Daoy (cell line): ENCODE measurements at places on chromosomes 12 and 14.

DNA sequence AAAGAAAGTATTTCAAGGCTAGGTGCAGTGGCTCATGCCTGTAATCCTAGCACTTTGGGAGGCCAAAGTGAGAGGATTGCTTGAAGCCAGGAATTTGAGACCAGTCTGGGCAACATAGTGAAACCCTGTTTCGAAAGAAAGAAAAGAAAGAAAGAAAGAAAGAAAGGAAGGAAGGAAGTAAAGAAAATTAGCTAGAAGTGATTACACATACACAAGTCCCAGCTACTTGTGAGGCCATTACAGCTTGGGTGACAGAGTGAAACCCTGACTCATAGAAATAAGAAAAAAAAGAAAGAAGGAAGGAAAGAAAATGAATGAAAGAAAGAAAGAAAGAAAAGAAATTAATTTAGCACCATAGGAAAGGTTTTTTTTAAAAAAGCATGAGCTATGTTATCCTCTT, 33.3 kb upstream of the PPP1CC start:
- DNase-seq, result no peak

DNA sequence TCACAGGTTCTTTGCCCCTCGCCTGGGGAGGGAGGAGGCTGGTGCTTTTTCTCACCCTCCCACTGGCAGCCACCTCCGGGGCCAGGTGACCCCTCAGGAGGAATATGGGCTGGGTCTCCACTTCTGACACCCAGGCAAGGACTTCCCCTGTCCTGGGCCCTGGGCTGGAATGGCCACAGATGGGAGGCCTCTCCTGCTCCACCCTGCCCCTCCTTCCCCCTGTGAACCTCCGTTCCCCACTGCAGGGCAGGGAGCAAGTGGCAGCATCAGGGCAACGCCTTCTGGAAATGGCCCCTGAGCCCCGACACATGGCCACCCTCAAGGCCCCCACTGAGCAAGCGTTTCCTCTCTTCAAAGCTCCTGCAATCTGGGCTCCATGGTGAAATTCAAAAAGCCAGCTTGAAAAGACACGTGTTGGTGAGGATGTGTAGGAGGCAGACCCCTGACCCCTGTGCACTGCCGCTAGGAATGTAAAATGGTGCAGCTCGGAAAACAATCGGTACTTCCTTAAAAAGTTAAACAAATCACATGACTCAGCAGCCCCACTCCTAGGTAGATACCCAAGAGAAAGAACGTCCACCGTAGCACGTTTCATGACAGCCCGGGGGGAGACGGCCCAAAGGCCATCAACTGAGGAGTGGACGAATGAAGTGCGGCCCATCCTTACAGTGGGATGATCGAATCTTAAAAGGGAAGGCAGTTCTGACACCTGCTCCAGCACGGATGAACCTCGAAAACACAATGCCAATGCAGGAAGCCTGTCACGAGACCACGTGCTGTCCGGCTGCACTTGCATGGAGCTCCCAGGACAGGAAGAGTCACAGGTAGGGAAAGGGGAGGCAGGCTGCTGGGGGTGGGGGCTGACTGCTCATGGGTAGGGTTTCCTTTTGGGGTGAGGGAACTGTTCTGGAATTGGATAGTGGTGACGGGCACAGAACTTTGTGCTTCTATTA, 11.5 kb downstream of the XRCC3 start:
- DNase-seq, result no peak

GRCh38 chr12:56958422-56958821, 1.0 kb upstream of the RDH16 start:
- no peak for DNase-seq

DNA sequence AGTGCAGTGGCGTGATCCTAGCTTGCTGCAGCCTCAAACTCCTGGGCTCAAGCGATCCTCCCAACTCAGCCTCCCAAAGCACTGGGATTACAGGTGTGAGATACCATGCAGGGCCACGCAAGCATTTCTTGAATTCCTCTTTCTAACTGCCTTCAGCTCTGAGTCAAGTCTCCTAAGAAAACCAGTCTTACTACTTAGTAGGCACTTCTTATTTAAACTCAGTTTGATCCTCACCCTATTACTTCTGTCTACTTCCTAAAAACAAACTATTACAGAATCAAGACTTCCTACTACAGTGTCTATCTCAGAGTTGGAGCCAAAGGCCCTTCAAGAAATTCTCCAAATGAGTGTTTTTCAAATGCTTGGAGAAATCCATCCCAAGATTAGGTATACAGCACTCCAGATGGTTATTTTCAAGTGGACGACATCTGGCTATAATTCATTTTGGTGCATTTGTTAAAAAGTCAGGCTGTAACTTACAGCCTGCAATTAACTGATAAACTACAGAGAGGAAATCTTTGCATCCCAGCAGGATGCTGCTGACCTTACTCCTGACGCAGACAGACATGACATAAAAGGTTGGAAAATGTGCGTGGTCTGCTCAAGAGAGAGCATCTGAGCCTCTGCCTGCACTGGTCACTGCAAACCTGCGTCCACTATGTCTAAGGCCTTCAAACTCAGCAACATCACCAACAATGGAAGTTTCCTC, 34.7 kb downstream of the SSH1 start:
- no peak for DNase-seq

GRCh38 chr12:8088574-8088973, 6.5 kb downstream of the NECAP1 start:
- no peak for DNase-seq

DNA sequence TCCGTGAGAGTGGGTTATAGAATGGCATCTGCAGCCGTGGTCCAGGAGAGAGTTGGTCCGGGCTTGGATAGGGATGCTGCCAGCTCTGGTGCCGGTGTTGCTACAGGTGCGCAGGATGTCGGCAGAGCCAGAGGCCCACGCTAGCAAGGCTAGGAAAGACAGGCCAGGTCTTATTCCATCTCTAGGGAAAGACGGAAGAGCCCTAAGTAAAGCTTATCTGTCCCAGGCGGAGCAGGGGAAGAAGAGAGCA, 485 bp upstream of the PSME1 start:
- no peak for DNase-seq

GRCh38 chr14:49774106-49774505, 6.2 kb downstream of the KLHDC2 start:
- no peak for DNase-seq

- peak; percentile 73 for DNase-seq
Measured at GRCh38 chr14:74018174-74018585, 908 bp downstream of the ENTPD5 start.

DNA sequence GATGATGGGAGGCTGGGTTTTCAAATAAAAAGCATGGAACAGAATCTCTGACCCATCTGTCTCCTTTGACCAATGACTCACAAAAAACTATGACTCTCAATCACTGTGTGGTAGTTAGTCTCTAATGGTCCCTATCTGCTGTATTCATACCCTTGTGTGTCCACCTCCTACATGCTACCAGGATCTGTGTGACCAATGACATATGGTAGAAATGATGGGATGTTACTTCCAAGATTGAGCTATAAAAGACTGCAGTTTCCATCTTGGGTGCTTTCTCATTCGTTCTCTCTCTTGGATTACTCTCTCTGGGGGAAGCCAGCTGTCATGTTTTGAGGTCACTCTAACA, 144.7 kb upstream of the BTG1 start:
- no peak for DNase-seq

DNA sequence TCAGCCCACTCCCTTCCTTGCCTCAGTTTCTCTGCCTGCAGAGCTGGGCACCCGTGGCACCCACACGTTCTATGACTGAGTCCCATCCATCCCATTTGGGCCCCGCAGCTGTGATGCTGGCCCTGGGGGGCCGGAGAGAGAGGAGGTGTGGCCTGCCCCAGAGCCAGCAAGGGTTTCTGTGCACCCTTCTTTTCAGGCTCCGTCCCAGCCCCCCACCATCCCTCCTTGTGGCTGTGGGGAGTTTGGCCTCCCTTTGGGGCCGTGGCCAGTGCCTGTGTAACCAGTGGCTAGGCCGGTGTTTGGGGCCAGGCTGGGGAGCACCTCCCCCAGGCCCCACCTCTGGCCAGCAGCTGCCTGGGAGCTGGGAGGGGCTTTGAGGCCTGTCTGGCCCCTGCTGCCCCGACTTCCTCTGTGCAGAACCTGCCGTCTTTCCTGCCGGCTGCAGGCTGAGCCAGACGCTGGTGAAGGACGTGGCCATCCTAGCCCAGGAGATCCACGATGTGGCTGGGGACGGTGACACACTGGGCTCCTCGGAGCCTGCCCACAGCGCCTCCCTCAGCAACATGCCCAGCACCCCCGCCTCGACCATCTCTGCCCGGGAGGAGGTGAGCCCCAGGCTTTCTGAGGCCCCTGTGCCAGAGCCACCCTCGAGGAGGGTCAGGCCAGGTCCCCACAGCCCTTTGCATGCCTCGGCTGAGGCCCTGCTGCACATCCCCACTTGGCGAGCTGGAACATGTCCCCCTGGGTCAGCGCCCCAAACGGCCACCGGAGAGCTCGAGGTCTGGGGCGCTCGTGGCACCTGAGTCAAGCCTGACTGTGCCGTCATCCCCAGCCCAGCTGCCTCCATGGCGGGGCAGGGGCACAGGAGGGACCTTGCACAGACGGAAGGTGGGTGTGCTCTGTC, 27.7 kb downstream of the CEP170B start:
- peak; percentile 8 for DNase-seq

- no peak for DNase-seq
Measured at GRCh38 chr12:100020370-100020769, 35.6 kb upstream of the ANKS1B start.

GRCh38 chr14:33564774-33565630, 385.9 kb downstream of the EGLN3 start:
- DNase-seq, result peak; percentile 95

- DNase-seq, result no peak
Measured at GRCh38 chr12:41636653-41637052, 448.5 kb downstream of the PDZRN4 start.

- DNase-seq, result no peak
Measured at GRCh38 chr12:7373226-7373625, 69.4 kb downstream of the ACSM4 start.

- DNase-seq, result peak; percentile 19
Measured at GRCh38 chr14:28461389-28461788, 305.2 kb upstream of the FOXG1 start.
